ENCODE measurements at places on chromosomes 7 and 10.

- no peak for DNase-seq
Observed at GRCh38 chr10:76881477-76882220, 756.0 kb downstream of the KCNMA1 start.

DNA sequence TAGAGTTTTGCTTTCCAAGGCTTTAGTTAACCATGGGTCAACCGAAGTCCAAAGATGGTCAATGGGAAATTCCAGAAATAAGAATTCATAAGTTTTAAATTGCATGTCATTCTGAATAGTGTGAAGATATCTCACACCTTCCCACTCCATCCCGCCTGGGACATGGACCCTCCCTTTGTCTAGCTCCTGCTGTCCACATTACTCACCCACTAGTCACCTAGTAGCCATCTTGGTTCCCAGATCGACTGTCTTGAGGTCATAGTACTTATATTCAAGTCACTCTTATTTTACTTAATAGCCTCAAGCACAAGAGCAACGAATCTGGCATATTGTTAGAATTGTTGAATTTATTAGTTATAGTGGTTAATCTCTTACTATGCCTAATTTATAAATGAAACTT, 366.6 kb downstream of the PRPF18 start:
- DNase-seq = no peak

GRCh38 chr7:155188821-155189581, 108.7 kb upstream of the INSIG1 start:
- no peak for DNase-seq

DNA sequence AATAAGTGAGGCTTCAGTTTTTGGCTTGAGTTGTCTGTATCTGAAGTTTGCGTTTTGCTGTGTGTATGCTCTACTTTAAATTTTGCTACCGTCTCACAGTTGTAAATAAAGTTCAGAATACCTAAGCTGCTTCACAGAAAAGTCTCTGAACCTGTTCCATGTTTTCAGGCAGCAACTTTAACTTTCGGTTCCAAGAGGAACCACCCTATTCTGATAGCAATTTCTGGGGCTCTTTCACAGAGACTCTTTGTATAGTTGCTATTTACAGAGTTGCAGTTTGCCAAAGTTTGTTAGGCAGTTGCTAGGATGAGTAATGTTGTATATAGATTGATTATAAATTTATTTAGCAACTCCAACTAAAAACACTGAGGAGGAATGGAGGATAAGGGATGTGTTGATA, 5.7 kb downstream of the FAM221A start:
- no peak for DNase-seq

- DNase-seq = no peak
Observed at GRCh38 chr7:124856299-124856888, 73.2 kb downstream of the POT1 start.

DNA sequence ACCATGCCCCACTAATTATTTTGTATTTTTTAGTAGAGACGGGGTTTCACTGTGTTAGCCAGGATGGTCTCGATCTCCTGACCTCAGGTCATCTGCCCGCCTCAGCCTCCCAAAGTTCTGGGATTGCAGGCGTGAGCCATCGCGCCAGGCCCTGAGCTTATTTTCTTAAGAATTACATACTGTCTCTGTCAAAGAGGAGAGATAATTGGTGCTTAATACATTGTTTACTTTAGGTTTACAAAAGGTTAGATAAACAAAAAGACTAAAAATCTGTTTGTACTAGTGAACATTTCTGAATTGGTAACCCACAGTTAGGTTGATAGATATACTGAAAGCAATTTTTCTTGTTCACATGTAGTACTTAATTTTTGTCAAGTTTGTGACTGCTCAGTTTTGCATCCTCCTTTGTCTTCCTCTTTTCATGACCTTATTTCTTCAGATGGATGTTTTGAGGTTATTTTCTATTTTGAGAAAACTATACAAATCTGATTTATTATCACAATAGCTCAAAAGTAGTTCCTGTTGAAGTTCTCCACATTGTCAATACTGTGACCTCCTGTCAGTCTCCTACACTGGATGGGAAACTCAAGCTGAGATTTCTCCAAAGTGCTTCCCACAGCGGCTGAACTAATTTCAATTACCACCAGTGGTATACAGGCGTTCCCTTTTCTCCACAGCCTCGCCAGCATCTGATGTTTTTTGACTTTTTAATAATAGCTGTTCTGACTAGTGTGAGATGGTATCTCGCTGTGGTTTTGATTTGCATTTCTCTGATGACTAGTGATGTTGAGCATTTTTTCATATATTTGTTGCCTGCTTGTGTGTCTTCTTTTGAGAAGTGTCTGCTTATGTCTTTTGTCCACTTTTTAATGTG, 22.5 kb downstream of the HHEX start:
- DNase-seq = no peak

- DNase-seq = no peak
Observed at GRCh38 chr7:134459981-134460380, 1.1 kb upstream of the AKR1B1 start.

DNA sequence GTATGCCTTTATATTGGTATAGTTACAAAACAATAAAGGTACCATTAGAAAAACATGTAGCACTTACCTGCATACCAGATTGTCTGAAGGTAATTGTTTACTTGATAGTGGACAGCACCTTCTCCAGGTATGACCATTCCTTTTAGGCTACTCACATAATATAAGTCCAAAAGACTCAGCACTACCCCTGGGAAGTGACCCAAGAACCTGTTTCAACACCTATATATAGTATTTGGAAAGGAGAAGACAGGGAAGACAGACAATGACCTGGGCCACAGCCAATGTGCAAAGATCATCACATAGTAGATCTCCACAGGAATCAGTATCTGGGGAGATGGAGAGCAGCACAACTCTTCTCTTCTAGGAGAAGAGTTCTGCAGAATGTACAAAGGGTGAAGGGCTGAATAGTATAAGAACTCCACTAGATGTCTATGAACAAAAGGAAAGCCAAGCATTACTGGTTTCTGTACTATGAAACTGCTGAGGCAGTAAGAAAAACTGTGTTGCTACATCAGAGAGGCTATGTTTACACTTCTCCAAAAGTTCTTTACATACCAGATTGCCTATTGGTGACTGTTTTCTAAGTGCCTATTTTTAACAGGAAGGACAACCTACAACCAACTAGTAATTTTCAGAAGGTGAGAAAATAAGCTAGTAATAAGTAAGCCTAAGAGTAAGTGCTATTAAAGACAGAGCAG, 159.2 kb downstream of the BTAF1 start:
- DNase-seq = no peak

GRCh38 chr7:155870334-155871180, 58.3 kb upstream of the SHH start:
- no peak for DNase-seq

- no peak for DNase-seq
Observed at GRCh38 chr7:50628434-50629084, 63.4 kb upstream of the DDC start.

DNA sequence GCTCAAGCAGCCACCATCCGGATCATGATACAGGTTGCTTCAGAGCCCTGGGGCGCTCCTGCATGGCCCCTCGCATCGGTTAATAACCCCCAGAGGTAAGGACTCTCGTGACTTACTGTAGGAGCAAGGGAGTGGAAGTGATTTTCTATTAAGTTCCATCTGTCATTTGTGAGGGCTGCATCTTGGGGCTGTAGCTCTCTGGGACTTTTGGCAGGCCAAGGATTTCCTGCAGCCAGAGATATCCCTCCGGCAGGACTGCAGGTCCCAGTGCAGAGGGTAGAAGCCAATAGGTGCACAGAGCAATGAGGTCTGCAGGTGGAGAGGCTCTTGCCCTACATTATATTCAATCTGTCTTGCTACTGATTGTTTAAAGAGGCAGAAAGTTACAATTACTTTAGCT, 356.8 kb upstream of the ADARB2 start:
- DNase-seq = no peak

- no peak for DNase-seq
Observed at GRCh38 chr10:14326581-14326980, 4.1 kb downstream of the FRMD4A start.

GRCh38 chr10:75250934-75251333, 15.2 kb upstream of the COMTD1 start:
- DNase-seq = no peak

GRCh38 chr7:152419473-152420429, 16.1 kb downstream of the KMT2C start:
- DNase-seq = no peak

DNA sequence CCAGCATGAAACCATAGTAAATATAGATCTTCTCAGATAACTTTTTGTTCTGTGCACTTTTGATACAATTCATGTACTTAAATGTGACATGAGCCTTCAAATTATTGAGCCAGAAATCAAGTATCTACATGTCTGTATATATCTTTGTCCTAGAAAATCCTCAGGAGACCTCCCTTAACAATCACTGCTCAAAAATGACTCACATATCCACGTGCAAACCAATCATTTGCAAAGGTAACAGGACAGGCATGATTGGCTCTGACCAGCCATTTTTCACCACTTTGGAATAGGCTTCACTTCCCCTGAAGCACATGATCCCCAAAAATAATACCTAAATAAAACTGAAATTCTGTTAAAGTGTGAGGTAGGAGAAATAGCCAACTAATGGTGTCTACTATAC, 902.5 kb downstream of the PCDH15 start:
- no peak for DNase-seq

DNA sequence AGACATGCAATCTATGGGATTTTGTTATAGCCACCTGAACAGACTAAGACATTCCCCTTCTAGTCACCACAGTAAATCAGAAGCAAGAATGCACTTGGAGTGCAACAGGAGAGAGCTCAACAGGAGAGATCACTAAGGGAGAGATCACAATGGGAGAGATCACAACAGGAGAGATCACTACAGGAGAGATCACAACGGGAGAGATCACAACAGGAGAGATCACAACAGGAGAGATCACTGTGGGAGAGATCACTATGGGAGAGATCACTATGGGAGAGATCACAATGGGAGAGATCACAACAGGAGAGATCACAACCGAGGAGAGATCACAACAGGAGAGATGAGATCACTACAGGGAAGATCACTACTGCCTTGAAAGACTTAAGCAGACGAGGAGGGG, 238.5 kb upstream of the PITRM1 start:
- DNase-seq = no peak
